Hematopoietic multipotent progenitor cell treated with erythropoietin and hydrocortisone succinate and interleukin-3 and kit ligand, for 4 days (in vitro differentiated cells): ENCODE measurements at places on chromosomes 2 and 18.

DNA sequence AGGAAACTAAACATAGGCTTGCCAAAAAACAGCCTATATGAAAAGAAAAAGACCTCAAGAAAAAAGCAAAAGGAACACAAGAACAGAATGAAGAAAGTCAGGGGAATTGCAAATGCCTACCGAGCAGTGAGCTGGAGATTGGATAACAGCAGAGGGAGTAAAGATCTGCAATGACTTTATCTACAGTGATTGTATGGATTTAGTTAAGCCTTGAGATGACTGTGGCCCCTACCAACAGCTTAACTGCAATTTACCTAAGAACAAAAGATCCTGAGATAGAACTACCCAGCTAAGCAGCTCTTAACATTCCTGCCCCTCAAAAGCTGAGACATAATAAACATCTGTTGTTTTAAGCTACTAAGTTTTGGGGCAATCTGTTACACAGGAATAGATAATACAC lies 20.5 kb downstream of the LNPK start:
- no peak for DNase-seq

DNA sequence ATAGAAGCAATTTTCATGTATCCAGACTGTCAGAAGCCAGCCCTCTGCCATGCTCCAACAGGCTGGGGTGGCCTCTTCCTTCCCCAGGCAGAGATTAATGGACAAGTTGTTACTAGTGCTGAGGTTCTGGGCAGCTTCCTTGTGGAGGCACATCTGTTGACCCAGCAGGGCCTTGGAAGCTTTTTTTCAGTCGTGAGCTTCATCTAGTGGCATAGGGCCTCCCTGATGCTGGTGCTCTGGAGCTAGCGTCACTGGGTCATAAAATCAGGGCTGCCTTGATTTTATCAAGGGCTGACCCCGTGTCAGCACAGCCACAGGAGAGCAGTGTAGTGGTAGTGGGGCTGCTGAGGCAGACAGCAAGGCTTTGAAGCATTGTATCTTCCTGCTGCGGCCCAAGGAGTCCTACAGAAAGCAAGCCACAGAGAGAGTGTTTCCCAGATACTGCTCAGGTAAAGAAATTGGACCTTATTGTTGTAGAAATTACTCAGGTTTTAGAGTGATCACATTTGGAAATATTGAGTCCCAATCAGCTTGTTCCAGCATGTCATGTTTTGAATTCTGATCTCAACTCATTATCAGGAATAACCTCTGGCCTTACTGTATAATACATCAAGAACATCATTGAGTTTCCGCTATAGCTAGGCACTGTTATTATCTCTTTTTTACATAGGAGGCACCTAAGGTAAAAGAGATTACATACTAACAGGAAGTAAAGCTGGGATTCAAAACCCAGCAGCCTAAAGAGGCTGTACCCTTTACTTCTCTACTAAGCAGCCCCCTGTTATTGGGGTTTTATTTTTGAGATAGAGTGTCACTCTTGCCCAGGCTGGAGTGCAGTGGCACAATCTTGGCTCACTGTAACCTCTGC lies 92.3 kb upstream of the ALPP start:
- no peak for DNase-seq

- DNase-seq = no peak
These were observed 112.9 kb upstream of the TMEM18 start for GRCh38 chr2:790081-790480.

GRCh38 chr2:33134086-33134771 lies 187.5 kb downstream of the LTBP1 start:
- DNase-seq = no peak

DNA sequence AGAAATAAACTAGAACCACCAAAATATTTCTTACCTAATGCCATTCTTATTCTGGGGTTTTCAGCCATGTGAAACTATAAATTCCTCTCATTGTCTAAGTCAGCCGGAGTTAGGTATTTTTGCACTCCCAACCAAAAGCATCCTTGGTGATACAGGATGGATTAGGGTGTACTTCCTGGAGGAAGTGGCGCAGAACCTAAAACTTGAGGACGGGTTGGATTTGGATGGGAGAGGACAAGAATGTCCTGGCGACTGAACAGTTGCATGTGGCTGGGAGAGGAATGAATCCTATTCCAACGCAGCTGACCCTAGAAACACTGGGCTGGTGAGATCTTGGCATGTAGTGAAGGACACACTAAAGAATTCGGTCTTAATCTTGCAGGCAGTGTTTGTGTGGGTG lies 58.5 kb downstream of the E2F6 start:
- no peak for DNase-seq

DNA sequence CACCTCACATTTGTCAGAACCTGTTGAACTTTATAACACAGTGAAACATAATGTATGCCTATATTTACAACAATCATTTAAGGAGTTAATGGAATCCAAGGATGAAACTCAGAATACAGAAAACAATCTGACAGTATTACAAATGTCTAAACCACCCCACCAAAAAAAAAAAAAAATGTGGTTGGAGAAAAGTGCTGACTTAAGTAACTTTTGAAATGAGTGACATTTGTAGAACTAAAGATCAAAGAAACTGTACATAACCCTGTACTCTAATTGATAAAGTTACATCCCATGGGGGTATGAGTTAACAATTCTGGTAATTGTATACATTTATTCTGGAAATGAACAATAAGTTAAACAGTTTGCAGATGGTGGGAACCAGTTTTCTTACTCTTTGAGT lies 372.1 kb upstream of the TMEFF2 start:
- no peak for DNase-seq

- no peak for DNase-seq
These were observed 71.4 kb downstream of the RAPGEF4 start for GRCh38 chr2:172806996-172807395.

DNA sequence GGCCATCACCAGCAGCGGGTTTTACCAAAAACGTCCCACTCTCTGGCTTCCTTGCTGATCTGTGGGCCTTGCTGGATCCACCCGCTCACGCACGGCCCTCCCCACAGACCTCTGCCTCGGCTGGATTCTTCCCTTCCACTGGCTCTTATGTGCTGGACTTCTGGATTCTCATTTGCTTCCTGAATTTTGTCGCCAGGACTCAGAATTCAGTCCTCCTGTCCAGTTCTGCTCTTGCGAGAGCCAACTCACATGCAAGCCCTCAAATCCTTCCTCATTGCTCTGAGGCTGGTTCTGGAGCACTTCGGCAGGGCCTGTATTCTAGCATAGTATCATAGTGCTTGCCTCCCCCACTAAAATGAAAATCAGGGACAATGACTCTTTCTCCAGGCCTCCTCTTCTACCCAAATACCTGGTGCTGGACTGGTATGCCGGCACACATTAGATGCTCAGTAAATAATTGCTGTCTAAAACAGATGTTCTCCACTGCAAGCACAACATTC lies 115.5 kb downstream of the ATL2 start:
- DNase-seq = no peak

- no peak for DNase-seq
These were observed 329.4 kb upstream of the LYPD1 start for GRCh38 chr2:132999421-132999820.

DNA sequence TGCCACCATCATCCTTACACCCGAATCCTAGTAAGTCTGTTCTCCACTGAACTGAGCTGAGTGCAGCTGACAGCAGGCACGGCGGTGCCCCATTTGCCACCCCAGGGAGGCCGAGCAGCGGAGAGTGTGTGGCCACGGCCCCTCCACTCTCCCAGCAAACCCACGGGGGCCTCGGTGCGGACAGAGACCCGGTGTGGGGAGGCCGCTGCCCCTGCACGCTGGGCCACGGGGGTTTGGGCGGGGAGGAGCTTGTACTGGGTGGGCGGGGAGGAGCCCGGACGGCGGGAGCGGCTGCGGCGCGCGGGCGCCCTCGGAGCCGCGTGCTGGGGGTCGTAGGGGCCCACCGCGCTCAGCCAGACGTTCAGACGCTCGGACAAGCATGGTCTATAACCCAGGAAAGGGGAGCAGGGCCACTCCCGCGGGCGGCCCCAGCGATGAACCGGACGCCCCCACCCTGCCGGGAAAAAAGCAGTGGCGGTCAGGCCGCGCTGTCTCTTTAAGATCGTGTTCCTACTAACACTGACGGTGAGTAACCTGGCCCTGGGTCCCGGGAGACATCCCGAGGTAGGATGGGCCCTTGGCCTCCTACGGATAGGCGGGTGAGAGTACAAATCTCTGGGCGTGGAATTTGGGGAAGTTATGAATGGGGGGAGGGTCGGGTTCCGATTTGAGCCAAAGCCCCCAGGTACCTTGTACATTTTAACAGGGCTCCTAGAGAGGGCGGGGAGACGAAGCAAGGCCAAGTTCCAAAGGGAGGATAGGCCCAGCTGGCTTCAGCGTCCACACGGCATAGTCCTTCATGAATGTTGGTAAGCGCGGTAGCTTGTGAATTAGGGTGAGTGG lies at the start of gene ITPRIPL1:
ITPRIPL1 (plus strand) TSS at position 277 of the 843 bp plus-strand sequence; CDS start at position 800, 523 bp downstream.
- DNase-seq = peak; percentile 63

DNA sequence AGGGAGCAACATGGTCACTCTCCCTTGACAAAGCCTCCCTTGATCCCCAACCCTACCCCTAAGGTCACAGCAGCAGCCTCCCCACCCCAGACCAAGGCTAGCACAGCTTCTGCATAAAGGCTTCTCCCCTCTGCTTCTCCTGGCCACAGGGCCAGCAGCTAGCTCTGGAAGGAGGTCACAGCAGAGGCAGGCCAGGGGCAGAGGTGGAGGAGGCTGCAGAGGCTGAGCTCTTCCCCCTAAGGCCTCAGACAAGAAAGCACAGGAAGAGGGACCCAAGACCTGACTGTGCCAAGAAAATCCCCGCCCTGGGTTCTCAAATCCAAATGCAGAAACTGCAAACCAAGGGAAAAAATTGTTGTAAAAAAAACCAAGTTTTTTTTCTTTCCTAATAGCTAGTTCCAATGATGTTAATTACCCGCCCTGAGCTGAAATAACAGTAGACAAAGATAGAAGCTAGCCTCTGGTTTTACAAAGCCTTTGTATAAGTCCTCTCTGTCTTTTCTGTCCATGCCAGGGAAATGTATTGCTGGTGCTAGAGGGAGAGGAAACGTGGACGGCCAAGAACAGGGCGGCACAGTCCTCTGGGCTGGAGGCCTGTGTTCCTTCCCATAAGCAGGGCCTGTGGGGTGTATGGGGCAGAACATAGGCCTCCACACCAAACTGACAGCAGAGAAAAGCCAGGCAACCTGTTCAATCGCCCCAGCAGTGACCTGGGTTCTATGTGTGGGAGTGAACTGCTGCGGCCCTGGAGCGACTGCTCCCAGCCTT lies 79.5 kb downstream of the POLR1A start:
- DNase-seq = no peak

DNA sequence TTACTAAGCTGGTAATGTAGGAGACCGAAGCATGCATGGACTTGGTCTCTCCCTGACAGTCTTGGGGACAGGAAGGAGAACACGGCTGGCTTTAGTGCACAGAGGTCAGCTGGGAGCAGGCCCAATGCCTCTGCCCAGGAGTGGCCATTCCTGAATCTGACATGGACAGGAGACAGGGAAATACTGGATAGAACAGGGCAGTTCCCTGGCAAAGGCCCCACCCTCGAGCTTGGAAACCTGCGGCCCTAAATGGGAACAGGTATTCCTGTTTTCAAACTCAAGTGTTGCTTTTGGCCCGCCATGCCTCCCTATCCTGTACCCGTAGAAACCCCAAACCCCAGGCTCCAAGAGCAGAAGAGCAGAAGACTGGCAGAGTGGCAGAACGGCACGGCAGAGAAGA lies 107.4 kb downstream of the ZNF516 start:
- DNase-seq = no peak

DNA sequence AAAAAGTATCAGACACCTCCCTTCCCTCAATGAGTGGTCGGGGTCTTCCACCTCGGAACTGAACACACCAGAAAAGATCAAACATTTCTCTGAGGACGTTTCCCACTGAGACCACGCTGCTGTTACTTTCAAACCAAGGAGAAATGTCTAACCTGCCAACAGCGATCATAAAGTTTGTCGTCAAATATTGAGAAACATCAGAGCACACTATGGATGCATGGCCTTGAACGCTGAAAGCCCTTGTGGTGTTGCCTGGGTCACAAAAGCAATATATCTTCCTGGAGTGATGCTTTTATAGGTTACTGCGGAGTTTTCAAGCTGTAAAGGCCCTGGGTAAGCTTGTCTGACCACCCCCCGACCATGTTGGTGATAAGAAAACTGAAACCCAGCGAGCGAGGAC lies 70.2 kb upstream of the ID2 start:
- no peak for DNase-seq
